ENCODE measurements at places on chromosomes 4 and X.

GRCh38 chr4:30811296-30811695, 91.1 kb downstream of the PCDH7 start:
- DNase-seq: no peak

DNA sequence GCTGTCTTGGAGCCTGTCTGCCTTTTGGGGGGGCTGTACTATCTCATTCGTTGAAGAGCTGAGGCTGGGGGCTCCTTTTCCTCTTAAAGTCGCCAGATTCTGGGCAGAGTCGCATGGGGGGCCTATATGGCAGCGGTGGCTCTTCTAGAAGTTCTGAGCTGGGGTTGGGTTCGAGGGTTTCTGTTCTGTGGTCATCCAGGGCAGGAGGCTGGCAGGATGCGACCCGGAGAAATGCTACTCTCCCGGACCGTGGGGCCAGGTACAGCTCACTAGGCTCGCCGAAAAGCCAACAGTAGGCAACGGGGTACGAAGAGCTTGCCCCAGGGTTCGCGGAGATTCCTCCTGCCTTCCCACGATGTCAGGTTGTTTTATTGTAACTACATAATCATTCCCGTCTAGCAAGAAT, 1.9 kb upstream of the CITED1 start:
- DNase-seq: no peak

DNA sequence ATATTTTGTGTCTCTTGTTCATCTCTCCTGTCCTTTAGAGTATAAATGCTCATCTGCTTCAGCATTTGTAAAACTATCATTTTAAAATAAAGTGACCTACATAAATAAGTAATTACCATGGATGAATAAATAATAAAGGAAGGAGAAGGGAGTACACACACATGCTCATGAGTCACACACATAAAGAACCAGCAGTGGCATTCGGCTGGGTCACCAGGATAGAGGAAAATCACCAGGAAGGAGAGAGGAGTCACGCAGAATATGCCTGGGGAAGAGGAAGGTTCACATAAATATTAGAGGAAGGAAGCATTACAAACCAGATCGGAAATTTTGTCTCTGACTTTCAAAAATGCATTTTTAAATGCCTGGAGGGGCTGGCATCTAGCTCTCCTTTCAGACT, 38.5 kb upstream of the MED14 start:
- no peak for DNase-seq

DNA sequence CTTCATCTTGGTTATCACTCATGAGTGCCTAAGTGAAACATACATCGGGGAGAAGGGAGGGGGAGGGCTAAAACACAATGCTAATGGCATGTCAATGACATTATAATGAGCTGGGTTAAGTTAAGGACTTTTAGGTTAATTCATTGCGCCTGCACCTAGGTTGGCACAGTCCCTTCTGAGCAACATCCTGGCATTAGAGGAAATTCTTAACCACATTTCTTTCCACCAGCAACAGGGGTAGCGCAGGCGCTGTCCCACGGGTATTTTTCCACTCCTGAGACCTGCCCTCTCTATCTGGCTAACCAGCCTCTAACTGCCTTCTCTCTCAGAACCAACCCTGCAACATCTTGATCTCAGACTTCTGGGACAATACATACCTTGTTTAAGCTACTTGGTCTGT, 39.0 kb upstream of the PROM1 start:
- peak; percentile 7 for DNase-seq

DNA sequence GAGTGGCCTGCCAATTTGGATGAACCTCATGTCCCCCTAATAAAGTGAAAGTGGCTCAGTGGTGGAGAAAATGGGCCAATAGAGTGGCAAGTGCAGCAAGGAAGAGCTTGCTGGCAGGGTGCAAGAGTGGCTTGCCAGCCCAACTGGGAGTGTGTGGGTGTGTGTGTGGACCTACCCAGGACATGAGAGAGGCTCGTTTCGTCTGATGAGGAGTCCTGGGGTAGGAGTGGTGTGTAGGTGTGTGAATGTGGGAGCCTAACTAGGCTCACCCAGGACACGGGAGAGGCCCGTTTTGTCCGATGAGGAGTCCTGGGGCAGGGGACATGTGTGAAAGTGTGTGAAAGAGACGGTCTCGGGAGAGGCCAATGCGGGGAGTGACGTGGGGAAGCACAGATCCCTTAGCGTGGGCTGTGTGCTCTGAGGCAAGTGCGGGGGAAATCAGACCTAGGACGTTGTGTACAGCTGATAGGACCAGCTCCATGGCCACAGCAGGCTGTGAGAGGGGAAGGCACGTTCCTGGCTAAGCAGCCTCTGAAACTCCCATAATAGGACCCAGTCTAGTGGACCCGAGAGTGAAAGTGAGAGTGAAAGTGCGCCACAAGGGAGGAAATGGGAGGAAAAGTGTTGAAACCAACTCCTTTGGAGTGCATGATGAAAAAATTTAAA, 5.3 kb downstream of the GAGE10 start:
- peak; percentile 51 for DNase-seq

DNA sequence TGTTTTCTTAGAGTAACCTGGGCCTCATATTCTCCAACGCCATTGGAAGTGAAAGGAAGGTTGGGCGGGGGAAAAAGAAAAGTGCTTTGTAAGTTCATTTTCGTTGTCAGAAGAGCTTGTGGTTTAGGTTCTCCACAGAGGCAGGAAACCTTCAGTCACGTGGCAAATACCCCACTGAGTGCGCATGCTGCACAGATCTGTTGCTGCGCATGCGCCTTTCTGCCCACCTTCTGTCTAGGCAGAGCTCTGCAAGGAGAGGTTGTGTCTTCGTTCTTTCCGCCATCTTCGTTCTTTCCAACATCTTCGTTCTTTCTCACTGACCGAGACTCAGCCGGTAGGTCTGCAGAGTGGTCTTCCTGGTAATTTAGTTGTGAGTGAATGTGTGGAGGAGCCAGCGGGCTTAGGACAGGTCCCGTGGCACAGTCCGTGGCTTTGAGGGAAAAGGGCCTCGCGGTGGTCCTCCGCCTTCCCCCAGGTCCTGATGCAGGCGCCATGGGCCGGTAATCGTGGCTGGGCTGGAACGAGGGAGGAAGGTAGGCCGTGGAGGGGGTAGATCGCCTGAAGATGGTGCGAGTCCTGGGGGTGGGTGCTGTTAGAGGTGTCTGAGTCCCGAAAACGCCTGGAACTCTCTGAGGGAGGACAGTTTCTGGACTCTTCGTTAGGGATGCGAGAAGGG, at the start of gene PAGE5:
PAGE5 (plus strand) TSS at position 228 of the 676 bp plus-strand sequence. CDS start 1,037 bp downstream, outside the sequence.
- DNase-seq: no peak

- no peak for DNase-seq
Observed at GRCh38 chr4:78845472-78845871, 69.3 kb downstream of the BMP2K start.

- no peak for DNase-seq
Observed at GRCh38 chrX:66200855-66201795, 37.1 kb downstream of the HEPH start.

- no peak for DNase-seq
Observed at GRCh38 chrX:13287816-13288215, 32.0 kb downstream of the ATXN3L start.

DNA sequence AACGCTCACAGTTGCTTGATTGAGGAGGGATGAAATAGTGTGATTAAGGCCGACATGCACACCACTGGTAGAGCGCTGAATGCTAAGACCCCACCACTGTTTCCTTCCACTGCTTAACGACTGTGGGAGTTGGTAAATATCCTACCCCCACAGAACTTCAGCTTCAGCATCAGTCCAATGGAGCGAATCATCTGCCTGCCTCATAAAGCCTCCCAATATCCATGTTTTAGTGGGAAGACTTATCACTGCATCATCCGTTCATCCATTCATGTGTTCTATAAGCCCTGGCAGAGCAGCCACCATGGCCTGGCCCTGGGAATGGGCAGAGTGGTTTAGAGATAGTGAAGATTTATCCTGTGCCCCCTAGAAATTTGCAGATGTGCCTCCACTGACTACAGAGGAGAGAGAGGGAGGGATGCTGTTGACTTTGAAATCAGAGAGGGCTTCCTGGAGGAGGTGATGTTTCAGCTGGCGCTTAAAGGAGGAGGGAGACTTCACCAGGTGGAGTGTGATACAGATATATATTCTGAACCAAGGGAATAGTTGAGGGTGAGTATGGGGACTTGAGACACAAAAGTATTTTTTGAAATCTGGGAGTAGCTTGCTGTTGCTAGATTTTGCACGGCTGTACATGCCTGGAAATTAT, 71.9 kb upstream of the STX18 start:
- no peak for DNase-seq

GRCh38 chr4:41751449-41752061, 3.0 kb upstream of the PHOX2B start:
- DNase-seq: no peak
